ENCODE measurements at places on chromosomes 7 and 10. TPM values are rescaled to one million over a fixed set of nuclear protein-coding genes. Genes with fewer than 3 reads are reported as not detected.

AKR1B1 gene
- total RNA-seq = 233 TPM

GPR37 gene
- not detected for total RNA-seq

SEMA3D gene
- 19.8 TPM for total RNA-seq

VGF gene
- 0.55 TPM for total RNA-seq

ZNF804B gene
- total RNA-seq = not detected

CD36 gene
- total RNA-seq = 2.3 TPM

OR13A1 gene
- not detected for total RNA-seq

GRCh38 chr10:70348228-70348850 is 34.1 kb downstream of the LRRC20 start:
- H3K4me3 ChIP-seq = no peak overlapping the region
- H3K4me1 ChIP-seq = no peaks in the 10 kb centered on the region
- H3K27me3 ChIP-seq = peaks cover 23% of the 10 kb centered on the region
- H3K27ac ChIP-seq = no peak overlapping the region
- DNase-seq = no peak

DNA sequence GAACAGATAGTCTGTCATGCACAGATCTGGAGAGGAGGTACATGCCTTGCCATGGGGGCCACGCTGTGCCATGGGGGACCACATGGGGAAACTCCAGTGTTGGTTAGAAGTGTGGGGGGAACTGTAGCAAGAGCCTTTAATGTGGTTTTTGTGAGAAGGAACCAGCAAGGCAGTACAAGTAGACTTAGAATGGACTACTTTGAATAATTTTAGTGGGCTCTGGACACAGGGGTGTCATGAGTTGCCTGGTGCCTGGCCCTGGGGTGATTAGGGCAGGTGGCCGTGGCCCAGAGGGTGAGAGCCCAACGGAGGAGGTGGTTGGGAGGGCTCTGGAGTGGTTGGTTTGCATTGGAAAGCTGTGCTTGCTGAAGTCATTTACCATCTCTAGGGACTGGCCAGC is 77.2 kb downstream of the CXCL12 start:
- H3K4me3 ChIP-seq = no peak overlapping the region
- peaks cover 20% of the 10 kb centered on the region for H3K36me3 ChIP-seq
- H3K27ac ChIP-seq = no peak overlapping the region
- DNase-seq = no peak
- peaks cover 34% of the 10 kb centered on the region for H3K4me1 ChIP-seq
- no peaks in the 10 kb centered on the region for H3K27me3 ChIP-seq

GRCh38 chr7:73707045-73707631 is 12.3 kb downstream of the STX1A start:
- no peak for DNase-seq
- no peak overlapping the region for H3K4me3 ChIP-seq
- peaks cover 2% of the 10 kb centered on the region for H3K27me3 ChIP-seq
- H3K27ac ChIP-seq = peak overlapping the region; percentile 56
- peaks cover 9% of the 10 kb centered on the region for H3K36me3 ChIP-seq

DNA sequence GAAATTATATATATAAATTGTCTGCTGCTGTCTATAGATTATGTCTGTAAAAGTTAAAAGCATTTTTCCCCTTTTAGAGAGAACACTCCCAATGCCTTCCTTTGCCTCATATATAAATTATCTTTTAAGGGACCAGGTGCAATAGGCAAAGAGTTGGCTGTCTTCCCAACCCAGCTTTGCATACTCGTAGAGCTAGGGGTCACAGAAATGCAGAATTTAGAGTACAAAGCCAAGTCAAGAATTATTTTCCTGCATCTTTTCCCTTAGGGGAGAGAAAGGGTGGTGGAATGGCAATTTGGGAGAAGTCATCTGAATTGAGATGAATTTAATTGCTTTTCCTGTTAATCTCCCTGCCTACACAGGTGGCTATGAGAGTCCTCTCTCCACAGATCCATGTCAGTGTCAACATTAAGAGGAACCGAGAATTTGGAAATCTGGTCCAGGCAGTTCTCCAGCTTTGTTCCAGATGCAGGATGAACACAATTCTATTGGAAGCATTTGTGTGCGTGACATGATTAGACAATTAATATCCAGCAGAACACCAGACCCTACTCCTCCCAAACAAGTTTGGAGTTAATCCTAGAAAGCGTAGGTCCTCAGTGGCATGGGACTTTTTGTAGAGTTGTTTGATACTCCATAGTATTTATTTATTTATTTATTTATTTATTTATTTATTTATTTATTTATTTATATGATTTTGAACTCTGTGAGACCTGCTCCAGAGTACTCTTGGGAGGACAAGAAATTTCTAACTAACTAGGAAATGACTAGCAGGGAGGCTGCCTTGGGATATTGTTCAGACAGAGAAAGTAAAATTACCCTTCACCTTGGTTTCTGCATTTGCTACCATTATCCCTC is 80.3 kb upstream of the SKAP2 start:
- H3K4me1 ChIP-seq = no peaks in the 10 kb centered on the region
- no peaks in the 10 kb centered on the region for H3K36me3 ChIP-seq
- H3K27me3 ChIP-seq = peaks cover under 1% of the 10 kb centered on the region

DNA sequence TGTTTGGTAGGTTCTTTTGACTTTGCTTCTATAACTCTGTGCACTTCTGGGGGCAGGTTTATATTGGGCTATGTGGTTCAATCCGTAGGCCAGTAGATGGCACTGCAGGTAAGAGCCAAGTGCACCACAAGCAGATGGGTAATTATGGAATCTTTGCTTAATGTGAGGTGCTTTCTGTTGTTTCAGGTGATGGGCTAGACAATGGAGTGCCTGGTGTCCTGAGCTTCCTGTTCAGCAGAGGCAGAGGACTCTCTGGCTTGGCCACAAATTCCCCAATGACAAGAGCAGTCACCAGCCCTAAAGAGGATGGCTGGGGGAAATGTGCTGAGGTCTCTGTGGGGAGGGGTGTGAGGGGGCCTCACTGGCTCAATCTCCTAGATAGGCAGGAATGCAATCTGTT is 455.0 kb downstream of the CCSER2 start:
- no peak for DNase-seq
- no peaks in the 10 kb centered on the region for H3K4me1 ChIP-seq
- no peaks in the 10 kb centered on the region for H3K27me3 ChIP-seq
- H3K27ac ChIP-seq = no peak overlapping the region
- H3K4me3 ChIP-seq = no peak overlapping the region

GRCh38 chr7:14717816-14718215 is 184.7 kb downstream of the DGKB start:
- H3K27ac ChIP-seq = no peak overlapping the region
- no peaks in the 10 kb centered on the region for H3K27me3 ChIP-seq
- DNase-seq = peak; percentile 13

- no peaks in the 10 kb centered on the region for H3K4me1 ChIP-seq
- H3K36me3 ChIP-seq = peaks cover 8% of the 10 kb centered on the region
- no peak overlapping the region for H3K4me3 ChIP-seq
- H3K27ac ChIP-seq = no peak overlapping the region
- peaks cover 25% of the 10 kb centered on the region for H3K27me3 ChIP-seq
These were observed 25.3 kb downstream of the EN2 start for GRCh38 chr7:155483245-155483644.

- H3K36me3 ChIP-seq = no peaks in the 10 kb centered on the region
- DNase-seq = no peak
- no peaks in the 10 kb centered on the region for H3K27me3 ChIP-seq
- H3K27ac ChIP-seq = no peak overlapping the region
- no peaks in the 10 kb centered on the region for H3K4me1 ChIP-seq
- no peak overlapping the region for H3K4me3 ChIP-seq
These were observed 30.1 kb downstream of the KCND2 start for GRCh38 chr7:120303105-120303504.

DNA sequence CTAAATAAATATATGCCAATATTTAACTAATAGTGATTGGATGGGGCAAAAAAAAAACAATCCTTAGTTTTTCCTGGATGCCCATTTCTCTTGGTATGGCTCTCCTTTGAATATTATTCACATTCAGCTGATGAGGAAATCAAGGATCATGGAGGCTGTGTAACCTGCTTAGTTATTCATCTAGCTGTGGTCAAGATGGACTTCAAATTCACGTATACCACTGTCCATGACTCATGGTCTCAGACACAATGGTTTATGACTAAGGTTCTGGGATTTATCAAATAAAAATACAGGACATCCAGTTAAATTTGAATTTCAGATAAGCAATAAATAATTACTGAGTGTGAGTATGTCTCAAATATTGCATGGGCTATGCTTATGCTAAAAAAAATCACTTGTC is 191.5 kb upstream of the CELF2 start:
- 0 out of 2 replicates have a peak overlapping the region, but pooled peaks have one; percentile 50 for H3K4me3 ChIP-seq
- H3K27ac ChIP-seq = peak overlapping the region; percentile 90
- DNase-seq = peak; percentile 87
- H3K27me3 ChIP-seq = no peaks in the 10 kb centered on the region
- H3K4me1 ChIP-seq = peaks cover 86% of the 10 kb centered on the region
- no peaks in the 10 kb centered on the region for H3K36me3 ChIP-seq

GRCh38 chr7:80014511-80014910 is 120.1 kb upstream of the GNAI1 start:
- H3K4me3 ChIP-seq = peak overlapping the region; percentile 20
- DNase-seq = no peak
- peak overlapping the region; percentile 18 for H3K27ac ChIP-seq
- H3K27me3 ChIP-seq = no peaks in the 10 kb centered on the region
- H3K4me1 ChIP-seq = peaks cover 22% of the 10 kb centered on the region

GRCh38 chr10:125299461-125299860 is 139.1 kb upstream of the CTBP2 start:
- DNase-seq = no peak
- no peaks in the 10 kb centered on the region for H3K36me3 ChIP-seq
- no peak overlapping the region for H3K4me3 ChIP-seq
- H3K27ac ChIP-seq = no peak overlapping the region
- H3K27me3 ChIP-seq = peaks cover 18% of the 10 kb centered on the region

DNA sequence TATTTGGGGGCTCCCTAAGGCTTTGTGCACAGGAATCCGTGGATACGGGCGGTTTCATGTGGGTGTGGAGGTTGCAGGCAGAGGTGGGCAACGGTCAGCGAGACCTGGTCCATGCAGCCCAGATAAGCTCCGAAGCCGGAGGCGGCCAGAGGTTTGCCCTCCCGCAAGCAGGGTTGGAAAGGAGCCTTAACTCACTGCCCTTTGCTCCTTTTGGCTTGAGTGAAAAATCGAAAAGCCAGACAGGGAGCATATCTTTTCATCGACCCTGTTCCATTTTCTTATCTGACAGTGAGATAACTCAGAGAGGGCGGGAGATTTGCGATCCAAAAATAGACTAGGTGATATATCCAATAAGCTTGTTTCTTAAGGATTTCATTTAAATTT is 1.5 kb downstream of the GRM3 start:
- H3K27me3 ChIP-seq = no peaks in the 10 kb centered on the region
- H3K4me3 ChIP-seq = no peak overlapping the region
- no peak overlapping the region for H3K27ac ChIP-seq
- no peaks in the 10 kb centered on the region for H3K36me3 ChIP-seq

DNA sequence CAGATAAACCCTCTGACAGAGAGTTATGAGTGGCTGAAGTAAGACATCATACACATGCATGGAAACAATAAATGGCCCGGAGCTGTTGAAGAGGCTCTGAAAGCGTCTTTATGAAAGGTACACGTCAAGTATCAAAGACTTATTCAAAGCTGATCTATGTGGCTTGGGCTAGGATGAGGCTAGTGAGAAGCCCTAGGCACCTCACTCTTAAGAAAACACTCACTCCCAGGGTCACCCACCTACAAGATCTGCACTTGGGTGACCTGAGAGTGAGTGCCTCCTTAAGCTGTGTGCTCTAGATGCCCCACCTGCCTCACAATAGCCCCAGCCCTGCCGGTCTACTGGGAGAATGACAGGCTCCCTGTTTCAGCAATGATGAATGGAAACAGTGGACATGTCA is 1.1 kb upstream of the GIMAP1 start:
- H3K27ac ChIP-seq = no peak overlapping the region

DNA sequence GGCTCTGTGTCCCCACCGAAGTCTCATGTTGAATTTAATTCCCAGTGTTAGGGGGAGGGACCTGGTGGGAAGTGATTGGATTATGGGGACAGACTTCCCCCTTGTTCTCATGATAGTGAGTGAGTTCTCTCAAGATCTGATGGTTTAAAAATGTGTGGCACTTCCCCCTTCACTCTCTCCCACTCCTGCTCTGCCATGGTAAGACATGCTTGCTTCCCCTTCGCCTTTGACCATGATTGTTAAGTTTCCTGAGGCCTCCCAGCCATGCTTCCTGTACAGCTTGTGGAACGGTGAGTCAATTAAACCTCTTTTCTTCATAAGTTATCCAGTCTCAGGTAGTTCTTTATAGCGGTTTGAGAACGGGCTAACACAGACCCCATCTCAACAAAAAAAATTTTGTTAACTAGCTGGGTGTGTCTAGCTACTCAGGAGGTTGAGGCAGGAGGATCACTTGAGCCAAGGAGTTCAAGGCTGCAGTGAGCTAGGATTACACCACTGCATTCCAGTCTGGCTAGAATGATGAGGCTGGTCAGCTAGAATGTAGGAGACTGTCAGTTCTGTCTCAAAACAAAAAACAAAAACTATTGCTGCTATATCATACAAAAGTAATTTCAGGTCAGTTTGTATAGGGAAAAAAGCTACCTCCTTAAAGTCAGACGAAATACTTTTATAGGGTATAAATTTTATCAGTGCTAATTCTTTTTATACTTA is 57.7 kb downstream of the ATAD1 start:
- H3K4me3 ChIP-seq = no peak overlapping the region
- DNase-seq = no peak
- peak overlapping the region; percentile 20 for H3K27ac ChIP-seq
- H3K27me3 ChIP-seq = no peaks in the 10 kb centered on the region

DNA sequence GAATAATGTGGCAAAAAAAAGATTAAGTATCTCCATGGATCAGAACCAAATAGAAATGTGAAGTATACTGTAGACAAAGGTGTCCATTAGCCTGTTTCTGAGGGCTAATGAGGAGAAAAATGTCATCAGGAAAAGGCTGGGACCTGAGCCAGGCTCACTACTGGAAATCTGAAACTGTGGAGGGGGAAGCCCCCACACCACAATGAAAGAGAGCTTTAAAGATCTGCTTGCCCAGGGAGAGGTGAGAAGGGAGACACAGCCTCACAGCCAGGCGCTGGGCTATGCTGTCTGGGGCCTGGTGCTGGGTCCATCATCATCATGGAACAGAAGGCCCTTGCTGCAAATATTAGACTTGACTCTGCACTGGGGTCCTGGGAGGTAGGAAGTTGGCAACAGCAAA is 90.4 kb downstream of the OSBPL3 start:
- H3K27me3 ChIP-seq = peaks cover 6% of the 10 kb centered on the region
- no peak overlapping the region for H3K27ac ChIP-seq
- peaks cover 40% of the 10 kb centered on the region for H3K36me3 ChIP-seq
- DNase-seq = no peak

DNA sequence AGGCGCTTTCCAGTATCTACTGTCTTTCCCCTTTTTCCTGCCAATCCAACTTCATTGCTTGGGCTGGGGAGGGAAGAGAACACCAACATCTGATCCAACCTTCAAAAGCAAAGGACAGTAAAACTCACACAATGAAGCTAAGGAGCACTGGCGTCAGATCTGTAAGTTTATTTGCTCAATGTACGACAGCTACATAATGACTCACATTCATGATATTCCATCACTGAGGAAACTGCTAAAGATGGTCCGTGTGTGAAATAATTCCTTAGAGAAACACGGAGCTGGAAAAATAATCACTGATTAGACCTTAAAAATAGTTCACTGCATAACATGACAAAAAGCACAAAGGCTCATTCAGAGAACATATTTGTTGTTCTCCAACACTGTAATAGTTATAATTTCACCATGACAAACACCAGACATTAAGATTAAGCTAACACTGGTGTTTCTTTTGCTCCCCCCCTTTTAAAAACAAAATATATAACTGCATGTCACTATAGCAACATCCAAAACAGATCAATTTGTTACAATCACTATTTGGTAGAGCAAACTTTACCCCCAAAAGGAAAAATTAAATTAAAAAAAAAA is 24.3 kb downstream of the HSPB1 start:
- DNase-seq = no peak
- peaks cover 2% of the 10 kb centered on the region for H3K27me3 ChIP-seq
- H3K27ac ChIP-seq = peak overlapping the region; percentile 76
- H3K4me3 ChIP-seq = peak overlapping the region; percentile 45
- H3K4me1 ChIP-seq = peaks cover 69% of the 10 kb centered on the region
